ENCODE measurements at places on chromosomes 7 and 10.

DNA sequence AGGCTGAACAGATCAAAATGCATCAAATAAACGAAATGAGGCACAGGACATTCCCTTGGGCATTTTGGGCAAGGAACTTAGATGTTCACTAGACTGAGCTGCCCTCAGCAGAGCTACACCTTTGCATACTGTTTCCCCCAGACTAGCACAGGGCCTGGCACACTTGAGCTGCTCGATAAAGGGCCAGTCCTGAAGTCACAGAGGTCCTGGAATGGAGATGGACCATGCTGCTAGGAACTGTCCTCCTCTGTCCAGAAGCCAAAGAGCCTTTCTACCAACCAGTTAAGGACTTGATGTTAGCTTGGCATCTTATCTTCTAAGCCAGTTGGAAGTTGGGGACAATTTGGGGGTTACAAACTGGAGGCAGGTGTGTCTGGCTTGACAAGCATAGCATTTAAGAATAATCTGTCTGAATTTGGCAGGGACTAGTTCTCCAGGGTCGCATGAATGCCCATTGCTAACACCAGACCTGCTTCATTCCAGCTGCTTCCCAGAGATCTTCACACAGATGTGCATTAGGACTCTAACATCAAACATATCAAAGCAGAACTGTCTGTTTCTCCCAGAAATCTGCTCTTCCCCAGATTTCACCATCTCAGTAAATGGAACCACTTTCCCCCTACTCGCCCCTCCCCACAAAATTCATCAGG lies 152.2 kb upstream of the PDE1C start:
- no peak for DNase-seq

- DNase-seq, result no peak
Observed at GRCh38 chr10:122259075-122259466, 12.0 kb upstream of the BTBD16 start.

- DNase-seq, result no peak
Observed at GRCh38 chr10:5365928-5366327, 1.2 kb downstream of the UCN3 start.

DNA sequence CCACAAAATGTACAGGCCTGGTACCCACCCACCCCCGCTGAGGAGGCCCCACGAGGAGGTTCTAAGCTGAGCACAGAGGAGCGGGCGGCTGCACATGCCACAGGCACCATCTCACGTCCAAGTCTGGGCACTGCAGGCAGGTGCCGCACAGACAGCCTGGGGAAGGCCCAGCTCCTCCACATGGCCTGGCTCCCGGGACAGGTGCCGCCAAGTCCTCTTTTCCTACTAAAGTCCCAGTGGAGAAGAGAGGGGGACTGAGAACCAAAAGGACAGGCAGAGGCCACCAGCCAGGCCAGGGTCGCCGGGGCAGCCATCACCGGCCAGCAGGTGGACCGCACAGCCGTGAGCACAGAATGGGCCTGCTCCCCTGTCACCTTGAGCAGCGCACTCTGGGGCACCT lies 91.1 kb downstream of the MAD1L1 start:
- DNase-seq, result no peak

DNA sequence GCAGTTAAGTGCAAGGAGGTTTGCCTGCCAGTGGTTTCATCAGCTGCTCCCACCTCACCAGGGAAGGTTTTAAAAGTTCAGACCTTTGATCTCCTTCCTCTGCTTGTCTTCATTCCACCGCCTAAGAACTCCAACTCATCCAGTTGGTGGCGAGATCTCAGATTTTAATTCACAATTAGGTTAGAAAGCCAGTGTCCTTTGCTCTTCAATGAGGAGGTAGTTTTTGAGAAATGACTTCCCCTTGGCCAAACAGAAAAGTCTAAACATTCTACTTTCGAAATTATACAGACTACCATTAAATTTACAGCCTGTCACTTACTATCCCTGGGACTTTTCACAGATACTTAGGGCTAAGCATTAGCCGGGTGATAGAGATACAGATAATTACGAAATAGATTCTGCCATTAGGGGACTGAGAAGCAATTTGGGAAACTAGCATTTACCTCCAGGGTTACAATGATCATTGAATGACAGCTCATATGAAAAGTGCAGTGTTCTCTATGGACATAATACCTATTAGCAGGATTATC lies 513.4 kb upstream of the GHITM start:
- DNase-seq, result no peak

DNA sequence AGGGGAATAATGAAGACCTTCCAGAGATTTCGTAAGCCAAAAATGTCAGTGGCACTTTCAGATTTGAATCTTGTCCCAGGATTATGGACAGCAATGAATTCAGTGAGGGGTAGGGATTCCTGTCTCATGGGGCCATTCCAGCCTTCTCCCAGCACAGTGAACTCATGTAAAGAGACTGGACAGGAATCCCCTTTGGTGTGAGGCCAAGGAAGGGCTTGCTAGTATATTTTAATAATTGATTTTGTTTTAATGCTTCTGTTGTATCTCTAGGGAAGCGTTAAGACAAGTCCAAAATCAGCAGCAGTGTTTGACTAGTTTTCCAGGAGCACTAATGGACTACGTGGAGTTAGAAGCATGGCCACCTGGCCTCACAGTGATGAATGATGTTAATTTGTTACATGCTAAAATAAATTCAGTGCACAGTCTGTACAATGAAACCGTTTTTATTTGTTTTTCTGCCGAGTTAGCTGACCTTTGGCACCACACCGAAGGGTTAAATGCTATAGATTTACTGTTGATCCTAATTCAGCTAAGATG lies 214.0 kb upstream of the DKK1 start:
- DNase-seq, result no peak

DNA sequence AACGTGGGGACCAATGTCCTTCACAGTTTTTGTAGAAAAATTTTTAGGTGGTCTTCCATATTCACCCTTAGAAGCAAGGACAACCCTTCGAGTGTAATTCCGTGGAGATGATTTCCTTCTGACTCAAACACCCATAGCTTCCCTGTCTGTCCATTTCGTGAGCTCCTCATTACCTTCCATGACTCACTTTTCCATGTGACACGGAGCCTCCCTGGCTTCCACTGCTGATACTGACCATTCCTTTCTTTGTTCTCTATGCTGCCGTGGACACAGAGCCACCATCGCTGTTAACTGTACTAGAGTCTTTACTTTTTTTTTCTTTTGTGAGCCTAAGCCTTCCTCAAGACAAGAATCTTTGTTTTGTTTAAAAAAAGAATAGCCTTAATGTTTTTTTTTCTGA lies 12.5 kb upstream of the ARMS2 start:
- DNase-seq, result no peak

- DNase-seq, result no peak
Observed at GRCh38 chr10:15943426-15943825, 83.1 kb upstream of the MINDY3 start.

Data from stimulated activated CD8-positive, alpha-beta memory T cell treated with anti-CD3 and anti-CD28 coated beads, Interleukin-4, amount 100 ng/mL, for 1 hour (primary cell).